ENCODE measurements at places on chromosomes 6 and 20.
A peak's percentile ranks its signal among the peaks of the same experiment; 100 is the strongest.

DNA sequence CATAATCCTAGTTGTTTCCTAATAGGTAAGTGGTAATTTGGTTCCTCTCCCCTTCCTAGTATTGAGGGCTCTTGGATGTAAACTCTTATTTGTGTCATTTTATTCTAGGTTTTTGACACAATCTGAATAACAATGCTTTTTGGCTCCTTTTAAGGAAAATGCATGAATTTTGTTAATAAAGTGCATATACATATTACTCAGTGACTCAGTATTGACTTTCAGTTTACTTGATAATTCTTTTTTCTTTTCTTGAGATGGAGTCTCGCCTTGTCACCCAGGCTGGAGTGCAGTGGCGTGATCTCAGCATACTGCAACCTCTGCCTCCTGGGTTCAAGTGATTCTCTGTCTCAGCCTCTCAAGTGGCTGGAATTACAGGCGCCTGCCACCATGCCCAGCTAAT, 19.1 kb downstream of the ITCH start:
- no peak for DNase-seq

DNA sequence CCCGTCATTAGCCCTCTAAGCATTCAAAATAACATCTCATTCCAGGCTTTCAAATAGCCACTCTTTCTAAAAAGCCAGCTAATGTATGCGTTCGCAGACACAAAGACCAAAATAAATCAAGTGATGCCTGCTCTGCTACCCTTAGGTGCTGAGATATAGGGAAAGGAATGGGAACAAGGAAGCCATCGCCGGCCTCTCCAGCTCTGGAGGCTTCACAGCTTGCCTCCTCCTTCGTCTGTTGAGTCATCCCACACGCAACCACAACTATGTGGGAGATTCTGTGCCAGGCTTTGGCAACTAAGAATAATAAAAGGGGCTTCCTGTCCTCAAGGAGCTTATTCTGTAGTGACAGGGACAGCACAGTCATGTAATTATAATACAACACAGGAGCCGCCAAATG, 27.3 kb upstream of the SLC22A23 start:
- no peak for DNase-seq

DNA sequence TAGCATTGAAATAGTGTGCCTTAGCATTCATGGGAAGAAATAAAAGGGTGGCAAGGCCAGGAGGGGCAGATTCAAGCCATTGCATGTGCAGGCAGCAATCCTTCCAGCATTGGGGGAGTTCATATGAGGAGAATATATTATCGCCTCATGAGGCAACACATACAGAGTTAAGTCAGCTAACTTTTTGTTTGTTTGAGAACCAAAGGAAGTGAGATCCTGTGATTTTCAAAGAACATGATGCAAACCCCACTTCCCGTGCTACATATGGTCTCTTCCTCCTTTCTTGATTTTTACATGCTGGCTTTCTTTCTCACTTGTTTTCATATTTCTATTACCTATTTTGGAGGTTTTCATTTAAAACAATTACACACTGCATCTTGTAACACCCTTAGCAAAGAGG, 579.7 kb upstream of the ARID1B start:
- DNase-seq: no peak

DNA sequence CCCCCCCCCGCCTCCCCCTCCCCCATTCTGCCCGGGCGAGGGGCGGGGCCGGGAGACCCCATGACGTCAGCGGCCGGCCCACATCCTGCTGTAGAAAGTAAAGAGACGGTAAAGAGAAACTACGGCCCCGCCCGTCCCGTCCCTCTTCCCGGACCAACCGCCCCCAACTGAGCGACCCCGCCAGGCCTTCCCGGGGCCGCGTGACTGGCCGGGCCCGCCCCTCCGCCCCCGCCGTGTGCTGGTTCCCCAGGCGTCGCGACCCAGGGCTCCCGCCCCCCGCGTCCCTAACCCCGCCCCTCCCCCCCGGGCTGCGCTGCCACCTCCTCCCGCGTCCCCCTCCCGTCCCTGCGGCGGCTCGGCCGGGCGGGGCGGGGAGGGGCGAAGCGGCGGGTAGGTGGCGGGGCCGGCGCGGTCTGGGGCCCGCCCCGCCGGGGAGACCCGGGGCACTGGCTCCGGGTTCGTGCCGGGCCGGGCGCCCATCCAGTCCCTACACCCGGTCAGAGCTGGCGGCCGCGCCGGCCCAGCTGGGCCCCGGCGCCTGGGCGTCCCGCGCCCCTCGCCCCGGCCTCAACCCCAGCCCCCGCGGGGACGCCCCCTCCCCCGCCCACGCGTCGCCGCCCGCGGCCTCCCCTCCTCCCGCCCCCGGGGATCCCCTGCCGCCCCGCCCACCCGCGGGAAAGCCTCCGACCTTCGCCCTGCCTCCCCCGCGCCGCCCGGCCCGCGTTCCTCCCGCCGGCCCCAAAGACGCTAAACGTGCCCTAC, 655 bp upstream of the HIVEP1 start:
- DNase-seq: peak; percentile 95

- no peak for DNase-seq
Measured at GRCh38 chr6:68211242-68211795, 423.8 kb upstream of the ADGRB3 start.

DNA sequence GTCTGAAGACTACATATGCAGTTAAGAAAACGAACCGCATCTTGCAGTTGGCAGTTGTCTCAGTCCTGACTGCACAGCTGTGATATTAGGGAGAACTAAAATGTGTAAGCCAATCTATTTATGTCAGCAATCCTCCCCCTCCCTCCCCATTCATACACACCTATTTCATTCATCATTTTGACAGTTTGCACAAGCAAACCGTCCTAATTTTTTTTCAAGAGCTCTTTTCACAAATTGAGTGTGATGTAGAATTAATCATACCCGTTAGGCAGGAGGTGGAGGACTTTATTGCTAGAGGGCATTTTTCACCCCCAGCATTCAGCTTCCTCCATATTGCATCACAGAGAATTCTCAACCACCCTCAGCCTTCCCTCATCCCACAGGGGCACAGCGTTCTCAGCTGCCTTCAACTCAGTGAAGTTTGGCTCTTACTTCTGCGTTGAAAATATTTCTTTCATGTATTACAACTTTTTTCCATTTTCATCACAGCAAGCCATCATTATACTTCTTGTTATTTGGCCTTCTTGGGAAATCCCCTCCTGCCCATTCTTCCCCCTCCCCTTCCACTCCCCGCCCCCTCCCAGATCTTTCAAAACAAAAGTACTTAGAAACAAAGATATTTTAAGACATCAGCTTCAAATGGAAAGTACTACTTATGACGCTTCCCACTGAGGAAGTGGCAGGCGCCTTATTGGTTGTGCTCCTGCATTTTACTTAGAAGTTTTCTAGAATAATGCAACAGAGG, 37.5 kb downstream of the NOX3 start:
- DNase-seq: peak; percentile 41

GRCh38 chr6:126396131-126396530, 56.2 kb downstream of the CENPW start:
- DNase-seq: no peak

DNA sequence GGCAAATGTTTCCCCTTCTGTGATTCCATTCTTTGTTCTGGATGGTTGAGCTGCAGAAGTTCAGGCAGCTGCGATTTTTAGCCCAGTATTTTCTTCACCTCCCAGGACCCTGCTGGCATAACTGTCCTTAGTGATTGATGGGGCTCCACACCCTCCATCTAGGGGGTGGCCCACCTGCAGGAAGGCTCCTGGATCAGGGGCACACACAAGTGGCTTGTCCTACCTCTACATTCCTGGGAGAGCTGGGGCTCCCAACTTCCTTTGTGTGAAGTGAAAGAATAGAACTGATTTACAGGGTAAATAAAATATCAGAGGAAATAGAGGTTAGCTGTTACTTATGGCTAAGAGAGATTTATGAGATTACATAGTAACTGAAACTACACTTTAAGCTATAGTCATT, 129.5 kb upstream of the MAP3K7 start:
- no peak for DNase-seq

Data from activated T-cell treated with anti-CD3 and anti-CD28 coated beads for 48 hours (primary cell).